ENCODE measurements at places on chromosomes 12 and 14. TPM values are rescaled to one million over a fixed set of nuclear protein-coding genes. Genes with fewer than 3 reads are reported as not detected.

The BATF gene
- total RNA-seq, result not detected

The LGR5 gene
- total RNA-seq, result not detected

The CD163 gene
- total RNA-seq, result not detected

The GZMB gene
- not detected for total RNA-seq

The GALNT4 gene
- total RNA-seq, result 16.0 TPM

The DHRS7 gene
- 78.6 TPM for total RNA-seq

The OTOGL gene
- total RNA-seq, result not detected

The KRT85 gene
- 0.06 TPM for total RNA-seq

The BDKRB1 gene
- total RNA-seq, result 0.47 TPM

The SERPINA3 gene
- total RNA-seq, result 15.9 TPM

The RNFT2 gene
- total RNA-seq, result 2.3 TPM

The DPY19L2 gene
- 1.2 TPM for total RNA-seq

The FBXO34 gene
- total RNA-seq, result 11.0 TPM

The FOXG1 gene
- 0.15 TPM for total RNA-seq

The AMIGO2 gene
- 82.1 TPM for total RNA-seq

The SYNDIG1L gene
- not detected for total RNA-seq

The TMEM253 gene
- total RNA-seq, result 0.64 TPM

The DHRS2 gene
- 6.4 TPM for total RNA-seq

The NKX2-1 gene
- total RNA-seq, result not detected

The AQP2 gene
- total RNA-seq, result not detected

The LMNTD1 gene
- total RNA-seq, result not detected

The MYF6 gene
- total RNA-seq, result not detected

The CCDC197 gene
- not detected for total RNA-seq

The SLC25A47 gene
- total RNA-seq, result not detected

The SIX1 gene
- total RNA-seq, result 6.2 TPM

The EXOC3L4 gene
- total RNA-seq, result 1.4 TPM

The CATSPERB gene
- not detected for total RNA-seq

The RIPK3 gene
- not detected for total RNA-seq

The MAPK1IP1L gene
- total RNA-seq, result 96.6 TPM

The MAX gene
- total RNA-seq, result 62.8 TPM

The SOAT2 gene
- 0.24 TPM for total RNA-seq

The CMKLR1 gene
- not detected for total RNA-seq

The WSCD2 gene
- not detected for total RNA-seq

The DIO2 gene
- 2.9 TPM for total RNA-seq

The SYT1 gene
- total RNA-seq, result 5.3 TPM

The KCNH5 gene
- not detected for total RNA-seq

The EFS gene
- total RNA-seq, result not detected

The TAS2R7 gene
- total RNA-seq, result not detected

The RAB5B gene
- total RNA-seq, result 32.7 TPM

The EIF2S3B gene
- 0.77 TPM for total RNA-seq

The PARP2 gene
- total RNA-seq, result 18.0 TPM

The TESPA1 gene
- not detected for total RNA-seq

The CPSF6 gene
- 58.6 TPM for total RNA-seq
